ENCODE measurements at places on chromosomes 13 and 19.

DNA sequence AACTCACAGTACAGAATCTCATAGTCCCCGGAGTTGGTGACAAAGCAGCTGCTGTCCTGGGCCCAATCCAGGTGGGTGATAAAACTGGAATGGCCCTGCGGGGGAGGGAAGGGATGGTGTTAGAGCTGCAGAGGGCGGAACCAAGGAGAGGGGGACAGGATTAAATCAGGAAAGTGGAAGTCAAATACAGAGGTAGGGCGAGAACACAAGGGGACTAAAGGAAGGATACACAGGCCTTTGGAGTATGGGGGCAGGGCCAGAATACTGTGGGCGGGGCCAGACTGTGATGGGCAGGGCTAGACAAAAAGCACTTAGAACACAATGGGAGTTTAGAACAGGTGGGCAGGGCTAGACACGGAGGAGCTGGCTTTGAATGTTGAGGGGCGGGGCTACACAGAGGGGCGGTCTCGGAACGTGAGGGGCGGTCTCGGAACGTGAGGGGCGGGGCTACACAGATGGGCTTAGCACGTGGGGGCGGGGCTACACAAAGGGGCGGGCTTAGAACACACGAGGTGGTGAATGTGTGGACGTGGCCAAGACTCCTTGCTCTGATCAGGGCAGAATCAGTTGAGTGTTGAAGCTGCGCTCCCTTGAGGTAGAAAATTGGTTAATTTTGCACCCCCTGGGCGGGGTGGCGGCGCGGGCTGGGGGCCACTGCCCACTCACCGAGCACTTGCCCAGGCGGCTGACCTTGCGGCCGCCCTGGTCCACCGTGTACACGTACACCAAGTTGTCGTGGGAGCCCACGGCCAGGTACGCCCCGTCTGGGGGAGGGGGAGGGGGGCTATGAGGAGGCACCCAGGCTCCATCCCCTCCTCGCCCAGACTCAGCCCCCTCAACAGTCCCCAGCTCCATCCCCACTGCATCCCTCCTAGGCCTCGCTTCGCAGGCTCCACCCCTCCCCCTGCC, 14.0 kb upstream of the GPR4 start:
- peak; percentile 86 for DNase-seq
- peak overlapping the region; percentile 54 for H3K27ac ChIP-seq
- H3K36me3 ChIP-seq: peaks cover 65% of the 10 kb centered on the region
- peaks cover 28% of the 10 kb centered on the region for H3K4me1 ChIP-seq
- no peak overlapping the region for H3K4me3 ChIP-seq
- H3K27me3 ChIP-seq: no peaks in the 10 kb centered on the region

GRCh38 chr13:50365408-50366391, 350.5 kb downstream of the KCNRG start:
- H3K36me3 ChIP-seq: no peaks in the 10 kb centered on the region
- H3K27ac ChIP-seq: peak overlapping the region; percentile 71
- DNase-seq: peak; percentile 60
- H3K4me1 ChIP-seq: peaks cover 45% of the 10 kb centered on the region

DNA sequence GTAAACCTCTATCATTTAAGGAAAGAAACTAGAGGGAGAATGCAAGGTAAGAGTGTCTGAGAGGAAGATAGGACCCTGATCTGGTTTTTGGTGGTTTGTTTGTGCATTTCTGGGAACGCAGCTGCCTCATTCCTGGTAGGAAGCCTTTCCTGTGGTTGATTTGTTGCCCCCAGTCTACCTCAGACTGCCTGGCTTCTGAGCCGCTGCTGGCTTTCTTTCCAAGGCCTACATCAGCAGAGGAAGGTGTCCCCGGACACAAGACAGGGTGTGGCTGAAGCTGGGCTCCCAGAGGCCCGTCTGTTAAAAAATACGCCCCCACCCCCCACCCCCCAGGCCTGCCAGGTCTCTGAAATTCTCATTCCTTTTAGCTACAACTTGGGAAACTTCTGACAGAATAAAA, 42.6 kb downstream of the C13orf42 start:
- H3K4me3 ChIP-seq: no peak overlapping the region
- H3K36me3 ChIP-seq: no peaks in the 10 kb centered on the region
- DNase-seq: no peak
- peaks cover 52% of the 10 kb centered on the region for H3K4me1 ChIP-seq
- no peak overlapping the region for H3K27ac ChIP-seq

- no peak overlapping the region for H3K4me3 ChIP-seq
- peaks cover 27% of the 10 kb centered on the region for H3K36me3 ChIP-seq
- no peaks in the 10 kb centered on the region for H3K27me3 ChIP-seq
- no peak overlapping the region for H3K27ac ChIP-seq
- DNase-seq: no peak
Observed at GRCh38 chr19:46372901-46373490, 26.1 kb downstream of the PPP5C start.

- no peak for DNase-seq
- H3K27me3 ChIP-seq: no peaks in the 10 kb centered on the region
- H3K36me3 ChIP-seq: no peaks in the 10 kb centered on the region
- H3K4me3 ChIP-seq: no peak overlapping the region
- no peak overlapping the region for H3K27ac ChIP-seq
Observed at GRCh38 chr13:111846391-111847159, 220.4 kb upstream of the SOX1 start.

DNA sequence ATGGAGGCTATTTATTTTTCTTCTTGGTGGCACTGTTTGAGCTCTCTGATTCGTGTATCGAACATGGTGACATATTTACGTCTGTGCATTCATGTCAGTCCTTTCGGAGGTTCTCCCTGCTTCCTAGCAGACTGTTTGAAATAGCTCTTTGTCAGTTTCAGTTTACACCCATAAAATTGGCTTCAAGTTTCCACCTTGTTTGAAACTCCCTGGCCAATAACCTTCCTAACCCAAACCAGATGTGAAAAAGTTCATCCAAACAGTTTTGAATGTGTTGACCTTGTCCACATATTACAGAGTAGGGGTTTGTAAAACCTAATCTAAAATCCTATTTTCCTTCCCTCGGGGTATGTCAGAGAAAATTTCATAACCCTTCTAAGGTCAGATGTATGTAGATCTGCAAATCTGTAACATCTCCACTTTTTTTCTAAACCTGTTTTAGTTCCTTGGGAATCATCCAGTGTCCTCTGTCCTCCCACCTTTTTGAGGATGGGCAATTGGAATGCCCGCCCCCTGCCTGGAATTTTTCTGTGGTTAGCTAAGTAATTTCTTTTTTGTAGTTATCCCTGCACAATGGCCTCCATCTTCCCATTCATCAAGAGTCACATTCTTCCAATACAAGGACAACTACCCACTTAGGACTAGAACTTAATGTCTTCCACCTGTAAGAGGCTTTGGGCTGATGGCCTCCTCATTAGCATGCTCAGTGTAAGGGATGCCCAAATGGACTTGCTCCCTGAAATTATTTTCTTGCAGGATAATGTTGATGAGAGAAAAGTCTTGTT, 499.8 kb downstream of the GPC6 start:
- H3K27me3 ChIP-seq: no peaks in the 10 kb centered on the region
- H3K4me3 ChIP-seq: no peak overlapping the region
- DNase-seq: no peak
- no peaks in the 10 kb centered on the region for H3K36me3 ChIP-seq
- H3K27ac ChIP-seq: no peak overlapping the region

DNA sequence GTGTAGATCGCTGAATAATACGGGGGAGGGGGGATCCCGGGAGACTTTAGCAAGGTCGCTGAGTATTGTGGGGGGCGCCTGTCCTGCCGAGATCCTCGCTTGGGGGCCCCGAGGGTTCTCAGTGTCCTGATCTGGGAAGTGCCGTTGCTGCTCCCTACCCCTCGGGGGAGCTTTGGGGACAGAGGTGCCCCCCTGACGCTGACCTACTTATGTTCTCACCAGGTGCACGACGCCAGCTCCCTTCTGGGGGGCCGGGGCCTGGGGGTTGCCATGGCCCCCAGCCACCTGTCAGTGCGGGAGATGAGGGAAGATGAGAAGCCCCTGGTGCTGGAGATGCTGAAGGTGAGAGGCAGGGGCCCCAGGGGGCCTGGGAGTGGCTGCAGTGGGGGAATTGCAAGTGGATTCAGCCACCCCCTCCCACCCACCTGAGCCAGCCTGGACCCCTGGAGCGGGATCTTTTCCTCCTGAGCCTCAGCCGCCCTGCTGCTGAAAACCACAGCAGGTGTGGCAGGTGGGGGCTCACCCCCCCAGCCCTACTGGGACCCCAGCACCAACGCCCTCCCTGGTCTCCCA, 537 bp downstream of the NAT14 start:
- DNase-seq: no peak
- H3K36me3 ChIP-seq: peaks cover 3% of the 10 kb centered on the region
- H3K27ac ChIP-seq: no peak overlapping the region
- H3K27me3 ChIP-seq: no peaks in the 10 kb centered on the region
- H3K4me3 ChIP-seq: peak overlapping the region; percentile 73

- H3K36me3 ChIP-seq: no peaks in the 10 kb centered on the region
- no peaks in the 10 kb centered on the region for H3K4me1 ChIP-seq
- DNase-seq: no peak
- H3K27ac ChIP-seq: no peak overlapping the region
- H3K4me3 ChIP-seq: no peak overlapping the region
Observed at GRCh38 chr13:25111585-25111956, 15.6 kb downstream of the PABPC3 start.

GRCh38 chr19:1089891-1090290, 5.3 kb downstream of the POLR2E start:
- no peaks in the 10 kb centered on the region for H3K27me3 ChIP-seq
- H3K4me1 ChIP-seq: peaks cover 53% of the 10 kb centered on the region
- H3K36me3 ChIP-seq: peaks cover 41% of the 10 kb centered on the region
- H3K27ac ChIP-seq: no peak overlapping the region
